ENCODE measurements at places on chromosomes 6 and 20.

GRCh38 chr6:24329451-24329850 lies 28.4 kb downstream of the DCDC2 start:
- DNase-seq, result no peak

GRCh38 chr20:44065401-44066340 lies 121.3 kb downstream of the JPH2 start:
- DNase-seq, result no peak

DNA sequence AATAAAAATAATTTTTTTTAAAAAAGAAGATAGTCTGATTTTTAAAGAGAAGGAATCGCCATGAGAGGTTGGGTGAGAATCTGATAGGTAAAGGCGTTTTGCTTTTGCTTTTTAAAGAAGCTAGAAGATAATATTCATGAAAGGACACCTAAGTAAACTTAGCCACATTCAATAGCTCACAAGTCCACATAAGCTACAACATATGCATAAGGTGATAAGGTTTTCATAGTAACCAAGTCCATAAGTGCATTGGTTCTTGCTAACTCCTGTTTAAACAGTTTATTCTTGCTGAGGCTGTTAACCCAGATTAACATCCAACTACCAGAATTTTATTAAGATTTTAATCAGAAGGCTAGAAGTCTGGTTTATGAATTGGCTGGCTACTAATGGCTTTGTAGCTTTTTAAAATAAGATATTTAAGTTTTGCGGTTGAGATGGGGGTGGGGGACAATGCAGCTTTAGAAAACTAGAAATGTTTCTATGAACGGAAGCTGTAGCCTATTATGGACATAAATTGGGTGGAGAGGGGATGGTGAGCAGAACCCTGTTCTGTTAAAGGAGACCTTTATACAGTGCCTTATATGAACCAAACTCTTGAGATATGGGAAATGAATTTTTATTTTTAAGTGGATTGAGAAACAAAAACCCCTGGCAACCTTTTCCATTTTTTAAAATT lies 235.1 kb downstream of the ZFAND3 start:
- DNase-seq, result no peak

DNA sequence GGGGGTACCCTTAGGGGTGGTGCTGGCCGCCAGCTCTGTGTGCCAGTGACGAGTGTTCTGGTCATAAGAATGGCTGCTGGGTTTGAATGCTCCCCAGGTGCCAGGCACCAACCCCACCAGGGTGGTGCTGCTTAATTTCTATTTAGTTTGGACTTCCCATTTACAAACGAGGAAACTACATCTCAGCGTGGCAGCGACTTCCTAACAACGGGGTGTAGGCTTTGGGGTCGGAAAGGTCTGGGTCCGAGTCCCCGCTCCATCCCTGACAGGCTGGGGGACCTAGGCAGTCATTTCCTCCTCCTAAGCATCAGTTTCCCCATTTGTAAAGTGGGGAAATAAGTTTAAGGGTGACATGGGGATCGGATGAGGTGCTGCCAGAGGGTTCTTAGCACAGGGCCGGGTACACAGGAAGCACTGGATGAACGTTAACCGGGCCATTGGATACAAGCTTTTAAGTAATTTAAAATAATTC lies 30.3 kb downstream of the CEBPB start:
- DNase-seq, result no peak

DNA sequence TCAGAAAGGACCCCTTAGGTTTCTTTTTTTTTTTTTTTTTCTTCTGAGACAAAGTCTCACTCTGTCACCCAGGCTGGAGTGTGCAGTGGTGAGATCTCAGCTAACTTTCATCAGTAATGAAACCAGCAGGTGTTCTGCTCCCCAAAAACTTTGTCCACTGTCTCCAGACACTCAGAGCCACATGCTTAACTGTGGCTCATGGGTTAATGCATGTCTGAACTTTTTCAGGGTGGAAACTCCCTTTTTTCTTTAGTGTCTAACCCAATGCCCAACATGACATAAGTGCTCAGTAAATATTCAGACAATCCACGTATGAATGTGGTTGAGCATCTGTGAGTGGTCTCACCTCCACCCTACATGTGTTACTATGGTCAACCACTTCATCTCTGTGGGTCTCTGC lies 45.4 kb downstream of the MYB start:
- DNase-seq, result no peak

DNA sequence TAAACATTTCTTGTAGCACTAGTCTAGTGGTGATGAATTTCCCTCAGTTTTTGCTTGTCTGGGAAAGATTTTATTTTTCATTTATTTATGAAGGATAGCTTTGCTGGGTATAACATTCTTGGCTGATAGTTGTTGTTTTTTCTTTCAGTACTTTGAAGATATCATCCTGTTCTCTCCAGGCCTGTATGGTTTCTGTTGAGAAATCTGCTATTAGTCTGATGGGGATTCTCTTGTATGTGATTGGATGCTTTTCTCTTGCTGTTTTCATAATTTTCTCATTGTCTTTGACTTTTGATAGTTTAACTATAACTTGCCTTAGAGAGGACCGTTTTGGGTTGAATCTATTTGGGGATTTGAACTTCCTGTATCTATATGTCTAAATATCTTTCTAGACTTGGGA lies 207.1 kb downstream of the PACRG start:
- DNase-seq, result no peak

DNA sequence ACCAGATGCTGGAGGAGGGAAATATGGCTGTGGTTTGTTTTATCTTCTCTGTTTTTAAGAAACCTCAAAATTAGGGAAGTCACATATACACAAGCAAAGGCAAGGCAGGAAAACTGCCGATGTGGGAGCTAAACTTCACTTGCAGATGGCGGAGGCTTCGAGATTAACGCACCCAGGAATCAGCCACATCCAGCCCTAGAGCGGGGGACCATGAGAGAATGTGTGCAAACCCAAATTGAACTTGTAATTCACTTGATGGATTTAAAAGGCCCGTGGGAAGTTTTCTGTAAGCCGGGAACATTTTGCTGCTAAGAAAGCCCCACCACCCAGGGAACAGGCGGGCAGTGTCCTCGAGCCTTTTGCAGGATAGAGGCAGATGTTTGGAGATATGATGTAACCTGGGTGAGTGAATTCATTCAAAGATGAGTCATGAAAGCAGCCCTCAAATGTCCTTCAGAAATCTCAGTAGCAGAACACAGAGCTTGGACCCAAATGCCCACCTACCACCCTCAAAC lies 39.9 kb downstream of the PREX1 start:
- no peak for DNase-seq

DNA sequence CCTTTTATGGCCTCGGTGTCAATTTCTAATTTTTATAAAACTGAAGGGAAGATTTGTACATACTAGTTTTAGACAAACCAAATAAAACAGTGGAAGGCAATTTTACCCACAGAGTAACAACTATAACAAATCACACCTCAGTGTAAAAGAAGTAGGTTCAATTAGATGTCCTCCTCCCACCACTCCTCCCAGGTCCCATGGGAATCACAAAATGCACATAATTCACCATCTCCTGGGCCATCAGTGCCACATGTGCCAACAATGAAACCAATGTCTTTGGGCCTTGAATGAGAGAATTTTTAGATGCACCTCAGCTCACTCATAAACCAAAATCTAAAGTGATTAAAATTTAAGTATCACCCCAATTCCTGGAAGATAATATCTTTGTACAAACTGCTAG lies 267.8 kb downstream of the BTBD9 start:
- no peak for DNase-seq

GRCh38 chr6:31122791-31123706 lies 2.8 kb upstream of the CDSN start:
- no peak for DNase-seq

All from CD4-positive, alpha-beta T cell treated with Interferon alpha-2 for 1 hour (primary cell).